Thoracic aorta (tissue), 2 donors: ENCODE measurements at places on chromosomes 1 and 21. TPM values are rescaled to one million over a fixed set of nuclear protein-coding genes. Genes with fewer than 3 reads are reported as not detected.

- no peak for DNase-seq
These were observed 183.9 kb downstream of the CAMTA1 start for GRCh38 chr1:6969106-6969505.

The RHOU gene
- 23.0 TPM for total RNA-seq

DNA sequence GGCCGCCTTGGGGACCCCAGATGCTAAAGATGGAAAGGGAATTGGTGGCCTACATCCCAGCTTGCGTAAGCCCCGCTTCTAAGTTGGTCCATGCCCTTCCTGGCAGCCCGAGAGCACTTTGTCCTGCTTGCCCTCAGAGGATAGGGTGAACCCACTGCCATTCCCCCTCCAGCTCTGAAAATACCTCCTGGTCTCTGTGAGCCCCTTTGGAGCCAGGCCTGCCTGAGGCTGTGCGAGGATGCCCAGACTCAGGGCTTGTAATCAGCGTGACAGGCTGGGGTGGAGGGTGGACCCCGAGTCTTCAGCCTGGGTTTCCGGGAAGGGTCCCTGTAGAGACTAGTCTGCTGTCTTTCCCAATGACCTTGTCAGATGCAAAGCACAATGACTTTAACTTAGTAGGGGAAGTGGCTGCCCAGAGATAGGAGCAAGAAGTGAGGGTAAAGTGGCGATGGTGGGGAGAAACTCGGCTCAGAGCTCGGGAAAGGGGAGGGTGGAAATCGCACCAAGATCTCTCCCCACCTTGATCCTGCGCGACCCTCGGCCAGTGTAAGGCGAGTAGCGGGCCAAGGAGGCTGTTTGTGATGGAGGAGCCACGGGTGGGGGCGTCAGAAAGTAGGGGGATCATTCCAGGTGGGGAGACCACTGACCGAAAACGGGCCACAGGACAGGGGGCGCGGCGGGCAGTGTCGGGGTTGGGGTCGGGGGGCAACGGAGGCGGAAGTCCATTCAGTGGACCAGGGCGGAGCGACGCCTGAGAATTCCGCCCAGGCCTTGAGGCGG, 2.7 kb upstream of the HES3 start:
- DNase-seq = no peak

The TEDDM1 gene
- total RNA-seq = not detected

GRCh38 chr1:217525773-217526490, 105.0 kb downstream of the GPATCH2 start:
- no peak for DNase-seq

- DNase-seq = no peak
These were observed 30.3 kb downstream of the ZNF362 start for GRCh38 chr1:33286451-33287185.

The SIM2 gene
- total RNA-seq = not detected

The MMEL1 gene
- total RNA-seq = not detected

GRCh38 chr1:157485793-157486192, 66.5 kb downstream of the FCRL5 start:
- no peak for DNase-seq

The LCE1D gene
- not detected for total RNA-seq

- no peak for DNase-seq
These were observed 17.9 kb upstream of the ZBTB21 start for GRCh38 chr21:42027822-42028765.

DNA sequence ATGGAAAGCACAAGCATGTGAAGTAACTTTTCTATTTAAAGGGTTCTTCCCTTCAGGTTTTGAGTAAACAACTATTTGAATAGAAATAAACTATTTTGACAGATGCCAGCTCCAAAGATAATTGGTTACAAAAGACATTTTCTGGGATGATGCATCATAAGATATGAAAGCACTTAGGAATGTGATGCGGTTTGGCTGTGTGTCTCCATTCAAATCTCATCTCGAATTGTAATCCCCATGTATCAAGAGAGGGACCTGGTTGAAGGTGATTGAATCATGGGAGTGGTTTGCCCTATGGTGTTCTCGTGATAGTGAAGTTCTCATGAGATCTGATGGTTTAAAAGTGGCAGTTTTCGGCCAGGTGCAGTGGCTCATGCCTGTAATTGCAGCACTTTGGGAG, 6.4 kb downstream of the DISP1 start:
- DNase-seq = no peak

DNA sequence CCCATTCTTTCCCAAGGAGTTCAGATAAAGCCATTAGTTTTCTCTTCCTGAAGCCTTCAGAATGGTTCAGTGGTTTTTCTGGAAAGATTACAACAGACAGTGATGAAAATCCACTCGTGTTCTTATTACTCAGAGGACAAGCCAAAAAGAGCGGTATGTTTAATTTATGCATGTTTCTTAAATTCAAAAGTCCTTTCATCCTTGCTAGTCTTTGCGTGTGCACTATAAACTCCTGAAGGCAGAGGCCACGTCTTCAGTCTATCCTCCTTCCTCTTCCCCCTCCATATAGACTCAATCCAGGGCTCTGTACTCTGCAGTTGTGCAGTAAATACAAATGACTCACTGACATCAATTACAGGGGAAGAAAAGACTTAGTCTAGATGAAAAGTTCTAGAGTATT, 409.2 kb upstream of the PLXNA2 start:
- no peak for DNase-seq

GRCh38 chr1:2962541-2962940, 58.7 kb upstream of the ACTRT2 start:
- no peak for DNase-seq

The SYT11 gene
- 62.4 TPM for total RNA-seq

DNA sequence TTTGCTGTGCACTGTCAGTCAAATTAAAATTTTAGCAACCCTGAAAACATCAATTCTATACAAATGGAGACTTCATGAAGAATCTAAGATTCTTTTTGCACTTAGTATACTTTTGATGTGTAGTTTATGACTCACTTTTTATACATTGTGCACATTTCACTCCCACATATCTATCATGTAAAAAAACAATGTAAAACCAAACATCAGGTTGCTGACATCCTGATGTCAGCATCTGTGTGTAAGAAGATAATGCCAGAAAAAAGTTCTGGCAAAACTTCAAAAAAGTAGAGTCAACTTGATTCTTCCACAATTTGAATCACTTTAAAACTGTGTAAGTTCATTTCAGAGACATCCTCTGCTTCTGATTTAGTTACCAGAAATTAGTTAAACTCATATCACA, 115.7 kb downstream of the CENPF start:
- no peak for DNase-seq

- DNase-seq = no peak
These were observed 91.9 kb downstream of the TGFB2 start for GRCh38 chr1:218436997-218437396.

The SLC45A3 gene
- 8.3 TPM for total RNA-seq

DNA sequence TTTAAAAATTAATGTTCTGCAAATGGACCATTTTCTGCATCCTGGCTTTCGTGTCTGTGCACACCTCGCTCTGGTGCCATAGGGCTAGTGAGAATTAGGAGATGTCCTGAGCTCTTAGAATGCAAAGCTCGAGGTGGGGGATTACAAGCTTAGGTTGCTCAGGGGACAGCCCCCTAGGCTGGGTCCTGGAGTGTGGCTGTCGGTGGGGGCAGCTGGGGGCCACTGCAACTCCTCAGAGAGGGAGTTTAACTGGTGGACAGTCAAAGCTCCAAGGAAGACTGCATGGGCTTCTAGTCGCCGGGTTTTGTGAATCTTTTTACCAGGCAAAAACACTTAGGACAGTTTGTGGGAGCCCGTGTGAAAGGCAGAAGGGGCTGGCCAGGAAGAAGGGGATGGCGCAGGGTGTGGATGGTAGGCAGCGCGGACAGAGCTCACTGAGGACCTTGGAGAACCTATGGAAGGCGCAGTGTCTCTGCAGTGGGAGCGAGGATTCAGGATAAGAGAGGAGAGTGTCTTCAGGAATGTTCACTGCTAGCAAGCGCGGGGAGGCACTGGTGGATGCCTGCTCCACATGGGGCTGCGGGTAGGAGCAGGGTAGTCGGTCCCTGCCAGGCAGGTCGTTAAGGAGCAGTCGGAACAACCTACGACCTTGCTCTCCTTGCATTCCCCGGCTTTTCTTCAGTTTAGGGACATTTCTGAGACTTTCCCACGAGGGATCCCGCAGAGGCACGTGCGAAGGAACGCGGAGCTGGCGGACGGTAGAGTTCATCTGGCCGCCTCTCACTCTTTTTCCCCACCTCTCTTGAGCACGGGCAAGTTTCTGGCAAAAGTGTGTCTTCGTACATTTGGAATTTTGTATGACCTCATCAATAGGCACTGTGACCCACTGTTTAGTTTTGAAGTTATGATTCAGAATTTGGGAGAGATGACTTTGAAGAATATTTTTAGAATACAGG, 12.9 kb upstream of the KCNE1 start:
- no peak for DNase-seq

The STUM gene
- total RNA-seq = 0.41 TPM

GRCh38 chr1:213623064-213623581, 364.6 kb upstream of the PROX1 start:
- DNase-seq = no peak

GRCh38 chr1:92743221-92743620, 41.7 kb downstream of the EVI5 start:
- no peak for DNase-seq

The NES gene
- 30.6 TPM for total RNA-seq

DNA sequence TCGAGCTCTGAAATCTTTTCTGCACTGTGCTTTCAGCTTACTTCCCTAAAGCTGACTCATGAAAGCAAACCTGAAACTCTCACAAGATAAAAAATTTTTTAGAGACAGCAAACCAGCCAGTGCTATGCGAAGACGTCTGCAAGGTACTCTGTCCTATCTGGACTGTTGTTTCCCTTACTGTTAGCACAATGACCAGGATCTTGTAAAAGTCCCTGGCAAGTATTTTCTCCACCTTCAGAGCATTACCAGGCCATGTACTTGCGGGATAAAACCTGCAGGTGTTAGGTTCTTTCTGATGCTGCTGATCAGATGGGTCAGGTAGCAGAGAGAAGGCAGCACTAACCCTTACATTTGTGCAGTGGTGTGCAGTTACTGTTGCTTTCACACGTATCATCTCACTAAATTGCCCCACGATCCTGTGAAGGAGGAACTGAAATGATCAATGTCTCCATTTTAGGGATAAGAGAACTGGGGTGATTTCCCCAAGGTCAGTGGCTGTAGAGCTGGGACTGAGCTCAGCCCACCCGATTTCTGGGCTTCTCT, 56.6 kb downstream of the PLXNA2 start:
- DNase-seq = no peak

DNA sequence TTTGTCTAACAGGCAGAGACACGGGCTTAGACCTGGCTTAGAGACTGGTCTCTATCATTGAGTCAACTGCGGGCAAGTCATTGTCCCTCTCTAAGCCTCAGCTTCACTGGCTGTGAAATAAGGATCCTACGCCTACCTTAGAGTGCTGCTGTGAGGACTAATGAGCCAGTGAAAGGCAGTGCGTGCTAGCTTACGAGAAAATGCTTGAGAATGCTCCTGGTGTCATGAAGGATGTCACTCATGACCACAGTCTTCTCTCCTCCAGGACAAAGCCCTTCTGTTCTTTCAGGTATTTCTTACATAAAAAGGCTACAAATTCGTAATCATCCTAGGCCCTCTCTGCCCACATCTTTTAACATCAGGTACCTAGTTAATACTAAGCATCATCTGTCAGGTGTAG, 16.5 kb upstream of the A3GALT2 start:
- DNase-seq = no peak

The LCE2A gene
- total RNA-seq = not detected

- no peak for DNase-seq
These were observed 13.8 kb downstream of the RASSF5 start for GRCh38 chr1:206521127-206521526.

The C1QC gene
- 542 TPM for total RNA-seq

DNA sequence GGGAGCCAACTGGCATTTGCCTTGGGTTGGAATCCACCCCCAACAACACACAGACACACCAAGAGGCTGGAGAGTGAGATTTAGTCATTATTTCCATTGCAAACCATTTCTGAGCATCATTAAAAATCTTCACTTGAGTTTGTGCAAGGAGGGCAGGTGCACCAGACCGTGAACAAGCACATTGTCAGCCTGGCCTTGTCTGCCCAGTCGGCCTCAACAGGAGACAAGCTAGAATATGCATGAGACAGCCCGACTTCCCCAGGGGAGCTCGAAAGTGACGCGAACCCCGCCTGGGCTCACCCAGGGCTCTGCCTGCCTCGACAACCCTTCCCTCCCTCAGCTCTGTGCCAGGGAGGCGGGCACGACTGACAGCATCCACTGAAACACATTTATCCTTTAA, 15.4 kb upstream of the GUCA2B start:
- DNase-seq = no peak

The RAB25 gene
- not detected for total RNA-seq

- DNase-seq = no peak
These were observed 44.9 kb upstream of the TNFSF18 start for GRCh38 chr1:173095632-173096031.

- DNase-seq = no peak
These were observed 121.5 kb downstream of the CASZ1 start for GRCh38 chr1:10674700-10675609.

DNA sequence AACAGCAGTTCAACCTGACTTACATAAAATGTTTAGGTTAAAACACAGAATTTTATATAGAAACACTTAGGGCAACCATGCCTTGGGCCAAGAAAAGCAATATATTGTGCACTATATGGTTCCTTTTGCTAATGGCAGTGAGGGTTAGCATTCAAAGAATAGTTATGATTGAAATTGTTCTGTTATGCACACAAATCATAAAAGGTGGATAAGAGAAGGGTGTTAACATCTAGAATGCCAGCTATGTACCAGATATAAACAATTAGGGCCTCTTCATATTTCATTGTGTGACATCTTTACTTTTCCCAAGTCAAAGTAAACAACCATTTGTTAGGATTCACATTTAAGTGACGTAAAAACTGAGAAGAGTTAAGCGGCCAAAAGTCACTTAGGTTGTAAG, 308.0 kb upstream of the B3GALT2 start:
- DNase-seq = no peak

GRCh38 chr1:151635479-151636072, 23.7 kb downstream of the SNX27 start:
- no peak for DNase-seq

- DNase-seq = no peak
These were observed 538.3 kb downstream of the SMYD3 start for GRCh38 chr1:245968775-245969174.

The SPATA45 gene
- total RNA-seq = not detected

- DNase-seq = no peak
These were observed 9.1 kb upstream of the COA7 start for GRCh38 chr1:52706941-52707926.

DNA sequence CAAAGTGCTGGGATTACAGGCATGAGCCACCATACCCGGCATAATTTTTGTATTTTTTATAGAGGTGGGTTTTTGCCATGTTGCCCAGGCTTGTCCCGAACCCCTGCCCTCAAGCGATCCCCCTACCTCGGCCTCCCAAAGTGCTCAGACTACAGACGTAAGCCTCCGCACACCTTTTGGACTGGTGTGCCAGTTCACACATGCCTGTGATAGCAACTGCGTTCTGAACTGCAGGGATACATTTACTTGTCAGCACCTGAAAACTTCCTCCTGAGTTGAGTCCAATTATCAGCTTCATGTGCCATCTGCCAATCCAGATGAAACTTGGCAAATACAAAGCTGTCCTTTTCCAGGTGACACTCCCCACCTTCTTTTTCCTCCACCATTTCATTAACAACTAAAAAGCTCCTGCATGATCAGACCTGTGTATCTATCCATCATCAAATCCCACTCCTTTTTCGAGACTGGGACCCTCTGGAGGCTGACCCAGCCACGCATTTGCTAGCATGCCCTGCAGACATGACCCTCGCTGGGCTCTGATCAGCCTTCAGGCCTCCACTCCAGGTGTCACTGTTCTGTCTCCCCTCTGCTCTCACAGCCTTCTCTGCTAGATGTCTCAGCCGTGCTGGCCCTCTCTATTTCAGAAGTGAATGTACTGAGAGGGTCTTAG, 2.1 kb upstream of the DEGS1 start:
- no peak for DNase-seq
